ENCODE measurements at places on chromosomes 7 and 10. TPM values are rescaled to one million over a fixed set of nuclear protein-coding genes. Genes with fewer than 3 reads are reported as not detected.

Gene RNF32
- 3.6 TPM for total RNA-seq

GRCh38 chr7:35446091-35446490, 192.2 kb upstream of the TBX20 start:
- DNase-seq: no peak

Gene RTKN2
- 1.1 TPM for total RNA-seq

DNA sequence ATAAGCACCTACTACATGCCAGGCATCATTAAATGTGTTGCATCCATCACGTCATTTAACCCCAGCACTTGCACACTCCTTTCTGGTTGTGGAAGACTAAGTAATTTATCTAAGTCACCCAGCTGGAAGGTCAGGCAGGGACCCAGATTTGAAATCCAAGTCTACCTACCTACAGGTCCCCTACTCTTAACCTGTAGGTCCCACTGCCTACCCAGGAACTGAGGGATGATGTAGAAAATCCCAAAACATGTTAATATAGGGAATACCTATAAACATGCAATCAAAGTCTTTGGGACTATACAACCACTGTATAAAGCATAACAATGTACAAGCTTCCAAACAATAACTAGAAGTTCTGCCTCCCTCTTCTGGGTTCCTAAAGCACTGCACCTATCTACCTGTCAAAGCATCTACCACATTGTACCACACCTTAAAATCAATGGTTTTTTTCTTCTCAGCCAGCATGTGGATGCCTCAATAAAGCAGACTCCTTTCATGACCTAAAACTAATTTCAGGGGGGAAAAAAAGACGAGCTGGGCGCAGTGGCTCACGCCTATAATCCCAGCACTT, 5.6 kb downstream of the IL6 start:
- DNase-seq: no peak

Gene FAM3C
- total RNA-seq: 51.7 TPM

DNA sequence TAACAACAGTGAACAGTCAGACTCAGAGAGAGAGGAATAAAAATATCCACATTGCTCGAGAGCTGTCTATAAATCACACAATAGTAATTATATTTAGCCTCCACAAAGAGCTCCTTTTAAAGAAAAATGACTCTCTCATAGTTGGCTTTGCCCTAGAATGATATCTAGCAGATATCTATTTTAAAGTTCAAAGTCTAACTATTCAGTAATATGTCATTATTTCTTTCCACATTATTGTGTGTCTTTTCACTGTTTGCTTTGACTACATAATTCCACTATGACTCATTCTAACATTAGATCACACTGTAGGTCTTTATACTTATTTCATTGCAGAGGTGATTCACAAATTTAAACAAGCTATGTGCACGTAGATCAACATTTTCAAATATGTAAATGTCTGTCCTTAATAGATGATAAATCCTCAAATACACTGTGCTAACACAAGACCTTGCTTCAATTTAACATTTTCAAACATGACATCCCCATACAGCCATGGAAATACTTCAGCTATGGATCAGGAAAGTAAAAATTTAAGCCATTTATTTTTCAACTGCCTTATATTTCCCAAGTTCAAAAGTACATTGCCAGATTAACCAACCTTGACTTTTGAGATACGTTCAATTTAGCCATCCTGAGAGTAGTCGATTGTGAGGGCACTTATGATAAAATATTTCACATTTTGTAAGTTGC, 99.9 kb upstream of the AKR1E2 start:
- no peak for DNase-seq

DNA sequence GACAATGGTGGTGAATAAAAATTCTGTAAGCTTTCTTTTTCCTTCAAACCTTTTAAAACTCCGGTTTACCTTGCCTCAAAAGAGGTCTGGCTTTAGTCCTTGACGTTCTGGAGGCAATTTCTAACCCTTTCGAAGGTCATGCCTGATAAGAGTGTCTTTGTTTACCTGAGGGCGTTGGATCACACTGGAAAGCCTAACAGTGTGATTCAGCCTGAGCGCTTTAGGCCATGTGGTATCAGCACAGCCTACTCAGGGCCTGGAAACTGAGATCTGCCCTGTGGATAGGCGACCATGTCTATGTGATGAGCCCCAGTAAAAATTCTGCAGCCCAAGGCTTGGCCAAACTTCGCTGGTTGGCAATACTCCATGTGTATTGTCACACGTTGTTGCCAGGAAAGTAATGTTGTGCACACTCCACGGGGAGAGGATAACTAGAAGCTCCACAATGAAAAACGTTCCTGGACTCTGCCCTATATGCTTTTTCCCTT, 10.7 kb downstream of the CCDC6 start:
- peak; percentile 34 for DNase-seq

GRCh38 chr10:92834331-92834730, 14.0 kb upstream of the EXOC6 start:
- DNase-seq: no peak

GRCh38 chr7:322111-322671, 32.2 kb downstream of the FOXL3 start:
- peak; percentile 88 for DNase-seq

Gene SSC4D
- total RNA-seq: 0.50 TPM

Gene PNLIPRP2
- total RNA-seq: 10.3 TPM

- DNase-seq: no peak
Observed at GRCh38 chr10:75294031-75294437, 58.3 kb upstream of the COMTD1 start.

Gene VWDE
- 1.3 TPM for total RNA-seq

Gene ZNF503
- total RNA-seq: 9.9 TPM

DNA sequence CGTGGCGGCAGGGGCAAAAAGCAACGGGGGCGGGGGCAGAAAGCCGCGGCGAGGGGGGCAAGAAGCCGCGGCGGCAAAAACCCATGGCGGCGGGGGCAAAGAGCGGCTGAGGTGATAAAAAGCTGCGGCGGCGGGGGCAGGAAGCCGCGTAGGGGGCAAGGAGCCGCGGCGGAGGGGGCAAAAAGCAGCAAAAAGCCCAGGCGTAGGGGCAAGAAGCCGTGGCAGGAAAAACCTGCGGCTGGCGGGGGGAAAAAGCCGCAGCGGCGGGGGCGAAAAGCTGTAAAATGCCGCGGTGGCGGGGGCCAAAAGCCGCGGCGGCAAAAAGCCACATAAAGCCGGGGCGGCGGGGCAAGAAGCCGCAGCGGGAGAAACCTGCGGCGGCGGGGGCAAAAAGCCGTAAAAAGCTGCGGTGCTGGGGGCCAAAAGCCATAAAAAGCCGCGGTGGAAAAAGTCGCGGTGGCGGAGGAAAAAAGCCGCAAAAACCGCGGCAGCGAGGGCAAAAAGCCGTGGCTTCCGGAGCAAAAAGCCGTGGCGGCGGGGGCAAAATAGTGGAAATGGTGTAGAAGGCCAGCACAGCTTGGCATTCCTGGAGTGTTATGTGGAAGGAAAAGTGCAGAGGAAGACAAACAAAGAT, 487.8 kb downstream of the ZNF33B start:
- DNase-seq: no peak

Gene CLDN4
- total RNA-seq: 1,246 TPM

DNA sequence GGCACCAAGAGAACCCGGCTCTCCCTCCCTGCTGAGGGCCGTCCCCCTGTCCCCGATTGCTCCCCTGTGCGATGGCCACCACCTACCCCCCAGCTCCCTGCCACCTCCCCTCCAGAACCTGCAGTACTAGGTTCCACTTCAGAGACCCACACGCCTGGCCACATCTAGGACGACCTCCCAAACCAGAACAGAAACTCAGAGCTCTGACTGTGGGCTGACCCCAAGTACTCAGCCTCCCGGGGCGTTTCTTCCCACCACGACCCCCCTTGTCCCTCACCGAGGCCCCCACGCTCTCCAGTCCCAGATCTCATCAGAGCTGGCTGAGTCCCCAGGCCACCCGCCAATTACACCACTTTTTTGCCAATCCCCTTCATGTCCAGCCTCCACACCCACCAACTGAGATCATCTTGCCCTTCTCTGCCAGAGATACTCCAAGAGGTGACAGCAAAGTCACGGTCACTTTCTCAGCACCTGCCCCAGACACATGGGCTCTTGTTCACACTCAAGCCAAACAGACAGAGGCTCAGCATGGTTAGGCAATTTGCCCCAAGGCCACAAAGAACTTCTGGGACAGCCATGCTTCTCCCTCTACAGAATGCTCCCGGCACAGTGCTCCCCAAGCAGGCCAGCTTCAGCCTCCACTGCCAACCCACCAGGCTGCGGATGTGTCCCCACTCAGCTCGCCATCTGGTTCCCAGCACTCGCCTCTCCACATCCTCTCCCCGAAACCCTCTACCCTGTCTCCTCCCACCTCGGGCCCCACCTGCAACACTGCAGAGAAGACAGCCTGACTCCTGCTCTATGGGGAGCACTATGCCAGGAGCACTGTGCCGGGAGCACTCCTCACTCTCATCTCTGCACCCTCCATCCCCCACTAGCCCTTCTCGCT, 4.7 kb downstream of the TMEM120A start:
- DNase-seq: no peak

Gene PHF14
- total RNA-seq: 30.9 TPM

DNA sequence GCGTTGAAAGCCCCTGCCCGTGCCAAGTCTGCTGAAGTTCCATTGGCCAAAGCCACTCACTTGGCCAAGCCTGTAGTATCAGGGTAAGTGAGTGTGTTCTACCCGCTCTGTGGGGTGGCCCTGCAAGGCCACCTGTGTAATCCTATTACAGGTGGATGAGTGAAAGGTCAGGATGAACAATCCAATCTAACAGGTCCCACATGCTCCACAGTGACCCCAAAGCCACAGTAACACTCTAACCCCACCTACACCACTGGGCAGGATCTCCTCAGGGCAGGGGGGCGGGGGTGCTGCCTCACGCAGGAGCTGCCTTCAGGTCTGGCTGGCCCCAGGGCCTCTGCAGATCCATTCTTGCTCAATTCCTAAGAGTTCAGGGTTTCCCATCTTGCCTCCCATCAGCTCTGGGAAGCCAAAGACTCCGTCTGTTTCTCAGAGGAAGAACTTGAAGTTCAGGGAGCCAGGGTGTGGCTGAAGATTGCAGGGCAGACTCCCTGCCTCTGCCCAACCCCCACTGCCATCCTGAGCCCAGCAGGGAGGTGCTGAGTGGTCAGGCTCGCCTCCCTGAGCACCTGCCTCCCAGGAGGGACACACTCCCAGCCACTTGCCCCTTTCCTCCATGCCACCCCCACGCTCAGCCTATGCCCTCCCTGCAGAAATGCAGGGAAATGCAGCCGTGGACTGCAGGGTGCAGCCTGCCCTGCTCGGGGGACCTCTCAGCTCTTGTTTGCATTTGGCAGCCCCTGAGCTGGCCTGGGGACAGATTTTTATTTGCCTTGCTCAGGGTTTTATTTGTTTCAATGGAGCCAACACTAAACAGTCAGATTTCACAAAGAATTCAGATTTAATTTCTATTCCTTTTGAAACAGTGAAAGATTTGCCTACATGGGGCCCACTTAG, 9.8 kb upstream of the COMTD1 start:
- peak; percentile 85 for DNase-seq

GRCh38 chr10:131934769-131935168, 34.0 kb downstream of the PPP2R2D start:
- DNase-seq: no peak

GRCh38 chr10:36499693-36500092, 625.7 kb upstream of the ANKRD30A start:
- no peak for DNase-seq

DNA sequence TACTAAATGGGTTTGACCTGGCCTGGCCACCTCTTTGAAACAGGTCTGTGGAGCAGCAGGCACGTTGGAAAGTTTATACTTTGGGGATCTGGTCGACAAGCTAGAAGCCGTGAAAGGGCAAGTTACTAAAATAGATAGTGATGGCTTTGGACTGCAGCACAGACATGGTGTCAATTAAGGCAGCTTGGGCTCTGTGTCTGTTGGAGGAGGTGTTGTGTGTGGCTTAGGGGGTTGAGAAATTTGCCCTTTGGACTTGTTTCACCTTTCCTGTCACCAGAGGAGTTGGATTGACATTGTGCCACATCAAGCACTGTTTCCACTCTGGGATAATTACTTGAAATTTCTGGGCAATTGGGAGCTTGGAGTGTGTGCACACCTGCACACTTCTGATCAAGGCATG, 251.8 kb upstream of the MKI67 start:
- DNase-seq: no peak

DNA sequence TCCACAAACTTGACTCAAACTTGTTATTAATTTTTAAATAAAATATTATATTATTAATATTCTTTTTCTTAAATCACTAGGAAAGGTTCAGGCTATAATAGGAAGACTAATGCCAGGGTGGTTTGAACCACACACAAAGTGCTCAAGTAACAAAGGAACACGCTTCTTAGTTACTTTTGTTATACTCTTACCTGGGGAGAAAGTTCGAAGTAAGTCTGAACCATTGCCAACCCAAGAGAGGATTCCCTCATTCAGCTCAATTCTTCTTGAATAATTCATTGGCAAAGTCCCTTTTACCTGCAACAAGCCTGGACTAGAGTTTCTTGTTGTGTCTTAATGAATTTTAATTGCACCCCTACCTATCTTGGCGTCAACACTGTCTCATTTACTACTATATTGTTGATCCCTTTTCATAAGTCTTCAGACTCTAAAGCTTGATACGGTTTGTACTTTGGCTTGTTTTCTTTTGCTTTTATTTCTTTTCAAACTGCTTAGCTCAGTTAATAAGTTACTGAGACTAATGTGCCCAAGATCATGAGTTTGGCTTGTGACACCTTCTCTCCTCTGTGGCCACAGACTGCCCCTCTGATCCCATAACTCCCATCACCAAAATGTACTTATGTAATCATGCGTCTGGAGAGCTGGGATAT, 10.2 kb upstream of the C10orf67 start:
- no peak for DNase-seq

DNA sequence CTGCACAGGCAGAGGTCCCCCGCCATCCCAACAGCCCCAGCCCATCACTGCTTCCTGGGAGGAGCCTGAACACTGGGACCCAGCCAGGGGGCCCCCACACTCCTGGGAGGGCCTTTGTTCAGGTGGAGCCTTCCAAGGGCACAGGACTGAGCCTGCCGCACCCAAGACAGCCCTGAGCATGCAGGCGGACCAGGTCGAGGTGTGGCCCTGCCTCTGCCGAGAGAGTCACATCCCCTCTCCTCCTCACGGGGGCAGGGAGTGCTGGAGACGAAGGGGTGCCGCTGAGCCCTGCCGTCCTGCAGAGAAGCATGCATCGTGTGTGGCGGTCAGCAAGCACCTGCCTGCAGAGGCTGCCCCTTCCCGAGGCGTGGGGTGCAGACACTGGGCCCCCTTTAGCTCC, 7.3 kb upstream of the MAFK start:
- peak; percentile 82 for DNase-seq

GRCh38 chr7:50308203-50308531, 3.7 kb downstream of the IKZF1 start:
- DNase-seq: no peak

- DNase-seq: no peak
Observed at GRCh38 chr7:54967377-54967776, 51.4 kb upstream of the EGFR start.
